Activated CD4-positive, alpha-beta T cell treated with anti-CD3 and anti-CD28 coated beads, Interleukin-2, amount 10 ng/mL, durations not matched to agents 7 days and 5 days (primary cell): ENCODE measurements at places on chromosomes 3 and 15. TPM values are rescaled to one million over a fixed set of nuclear protein-coding genes. Genes with fewer than 3 reads are reported as not detected.

Gene ILDR1
- 0.17 TPM for total RNA-seq

DNA sequence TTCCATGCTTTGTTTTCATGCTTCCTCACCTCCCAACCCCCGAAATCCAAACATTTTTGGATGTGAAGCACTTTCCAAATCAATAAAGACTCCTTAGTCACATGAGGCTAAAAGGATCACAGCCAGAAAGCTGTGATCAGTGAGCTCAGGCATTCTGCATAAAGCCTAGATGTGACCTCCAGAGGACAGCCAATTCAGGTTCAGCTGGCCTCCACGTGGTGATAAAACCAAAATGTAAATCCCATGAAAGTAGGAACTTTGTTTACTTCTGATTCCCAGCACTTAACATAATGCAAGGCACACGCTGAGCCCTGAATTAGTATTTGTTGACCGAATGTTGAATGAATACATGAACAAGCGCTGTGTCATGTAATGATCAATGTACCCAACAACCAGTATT is 249.5 kb upstream of the EOMES start:
- DNase-seq = no peak

- no peak for DNase-seq
These were observed 598.1 kb upstream of the CBLB start for GRCh38 chr3:106466881-106467280.

- peak; percentile 84 for DNase-seq
These were observed 2.2 kb upstream of the DCAF1 start for GRCh38 chr3:51501833-51502561.

DNA sequence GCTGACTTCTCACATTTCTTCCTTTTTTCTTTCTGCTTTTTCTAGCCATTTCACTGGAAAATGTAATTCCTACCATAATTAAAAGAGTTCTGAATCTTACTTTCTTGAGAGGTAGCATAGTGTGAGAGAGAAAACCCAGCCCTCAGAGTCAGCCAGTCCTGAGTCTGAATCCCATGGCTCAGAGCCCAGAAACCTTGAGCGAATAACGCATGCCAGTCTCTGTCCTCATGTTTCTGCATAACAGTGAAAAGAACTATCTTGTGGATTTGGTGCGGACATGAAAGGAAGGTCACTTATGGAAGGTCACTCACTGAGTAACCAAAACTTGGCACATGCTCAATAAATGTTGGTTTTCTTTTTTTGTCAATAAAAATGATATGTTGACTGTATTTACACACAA is 29.3 kb upstream of the SLCO3A1 start:
- DNase-seq = no peak

DNA sequence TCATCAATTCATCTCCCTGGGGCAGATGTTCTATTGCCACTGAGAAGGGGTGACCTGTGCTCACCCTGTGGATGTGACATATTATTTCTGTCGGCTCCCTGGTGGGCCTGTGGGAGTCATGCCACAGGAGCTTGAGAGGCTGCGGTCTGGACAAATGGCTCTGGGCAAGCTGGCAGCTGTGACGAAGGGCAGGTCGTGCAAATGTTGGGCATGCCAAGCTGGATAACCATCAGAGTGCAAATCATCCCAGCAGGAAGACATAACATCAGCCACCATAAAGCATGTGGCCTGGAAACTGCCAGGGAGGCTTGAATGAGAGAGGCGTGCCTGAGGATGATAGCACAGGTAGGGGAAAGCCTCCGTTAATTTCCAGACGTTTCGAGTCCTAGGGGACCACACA is 45.3 kb upstream of the FAM3D start:
- no peak for DNase-seq

- no peak for DNase-seq
These were observed 282.3 kb upstream of the NECTIN3 start for GRCh38 chr3:110789315-110789714.

DNA sequence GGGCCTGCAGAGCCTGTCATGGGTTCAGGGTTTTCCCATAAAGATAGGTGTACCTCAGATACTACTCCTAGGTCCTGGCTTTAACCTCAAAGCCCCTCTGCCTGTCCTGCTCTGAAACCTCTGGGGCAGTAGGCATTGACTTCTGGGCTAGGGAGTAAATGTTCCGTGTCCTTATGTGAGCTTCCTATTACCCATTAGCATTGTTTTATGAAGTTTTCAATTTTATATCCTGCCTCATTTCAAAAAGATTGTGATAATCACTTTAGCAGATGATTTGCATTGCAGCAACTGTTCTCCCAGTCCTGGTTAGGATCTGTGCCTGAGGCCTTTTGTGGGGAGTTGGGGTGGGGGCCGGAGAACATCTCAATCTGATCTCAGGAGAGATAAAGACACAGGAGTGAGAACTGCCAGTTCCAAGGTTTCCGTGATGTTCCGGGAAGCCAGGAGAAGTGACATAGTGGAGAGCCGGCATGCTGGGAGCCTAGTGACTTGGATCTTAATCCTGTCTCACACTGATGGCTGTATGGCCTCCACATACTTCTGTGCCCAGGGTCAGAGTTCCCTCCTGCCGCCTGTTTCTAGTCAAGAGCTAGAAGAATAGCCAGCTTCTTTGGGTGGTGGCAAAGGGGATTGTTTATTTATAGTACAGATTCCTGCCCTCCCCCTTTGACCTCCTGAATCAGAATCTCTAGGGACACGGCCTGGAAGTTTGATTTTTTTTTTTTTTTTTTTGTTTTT is 10.6 kb downstream of the TPM1 start:
- no peak for DNase-seq

DNA sequence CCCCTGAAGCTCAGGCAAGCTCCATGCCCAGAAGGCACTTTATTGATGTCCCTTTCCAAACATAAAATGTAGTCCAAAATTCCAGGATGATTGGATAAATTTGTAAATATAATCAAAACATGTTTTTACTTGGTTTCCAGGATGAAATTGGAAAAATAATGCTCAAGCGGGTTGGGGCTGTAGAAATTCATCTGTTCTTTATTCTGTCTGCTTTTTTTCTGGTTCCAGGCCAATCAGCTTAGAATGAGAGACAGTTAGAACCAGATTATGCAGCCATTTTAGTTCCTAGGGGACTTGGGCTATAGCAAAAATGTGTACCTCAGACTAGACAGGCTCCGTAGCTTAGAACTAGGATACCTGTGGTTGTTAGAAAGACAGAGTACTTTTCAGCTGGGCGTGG is 450.8 kb downstream of the MCTP2 start:
- no peak for DNase-seq

DNA sequence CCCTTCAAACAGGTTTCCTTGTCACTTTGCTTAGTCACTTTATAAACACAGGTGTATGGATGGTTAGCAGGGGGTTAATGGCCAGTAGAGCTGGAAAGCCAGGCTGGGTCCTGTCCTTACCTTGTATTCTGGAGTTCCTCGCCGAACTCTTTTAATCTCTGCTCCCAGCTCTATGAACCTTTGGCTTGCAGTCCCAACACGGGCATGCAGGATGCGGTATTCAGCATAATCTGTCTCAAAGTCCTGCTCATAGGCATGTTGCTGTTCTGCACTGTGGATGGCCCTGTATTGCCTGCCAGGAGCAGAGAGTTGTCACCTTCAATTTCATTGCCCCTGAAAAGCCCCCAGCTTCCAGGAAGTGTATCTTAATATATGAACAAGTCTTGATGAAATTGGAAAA is 2.7 kb downstream of the ELL3 start:
- DNase-seq = no peak

DNA sequence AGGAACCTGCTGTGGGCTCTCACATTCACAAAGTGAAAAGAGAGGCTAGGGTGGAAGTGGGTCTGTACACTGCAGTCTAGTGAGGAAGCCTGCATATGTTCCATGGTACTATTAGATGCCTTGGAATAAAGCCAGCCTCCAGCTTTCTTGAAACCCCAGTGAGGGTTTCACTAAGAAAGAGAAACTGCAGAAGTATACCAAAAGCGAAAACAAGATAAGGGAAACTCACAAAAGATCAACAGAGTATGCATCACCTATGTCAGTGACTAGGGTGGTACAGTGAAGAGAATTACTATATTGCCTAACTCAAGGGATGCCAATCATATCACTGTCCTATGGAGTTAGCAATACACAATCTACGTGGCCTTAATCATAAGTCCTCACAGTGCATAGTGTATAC is 212.5 kb upstream of the GADL1 start:
- no peak for DNase-seq

DNA sequence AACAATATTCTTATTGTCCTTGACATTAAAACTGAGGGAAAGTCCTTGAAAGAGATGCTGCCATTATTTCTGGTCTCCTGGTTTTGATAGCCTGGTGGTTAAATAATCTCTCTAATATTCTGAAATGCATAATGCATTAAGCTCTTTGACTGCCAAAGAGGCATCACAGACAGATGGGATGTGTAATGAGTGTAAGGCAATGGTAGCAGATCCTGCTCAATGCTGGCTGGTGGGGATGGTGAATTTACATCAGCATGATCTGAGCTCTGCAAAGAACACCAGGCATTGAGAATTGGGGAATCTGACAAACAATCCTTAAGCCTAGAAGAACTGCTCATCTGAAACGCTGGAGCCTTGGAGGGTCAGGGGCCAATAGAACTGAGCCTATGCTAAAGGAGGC is 528.6 kb upstream of the LMCD1 start:
- DNase-seq = no peak

- DNase-seq = no peak
These were observed 53.9 kb downstream of the CRTC3 start for GRCh38 chr15:90583471-90584252.

- DNase-seq = no peak
These were observed 458.5 kb downstream of the AGBL1 start for GRCh38 chr15:86538141-86538540.

- no peak for DNase-seq
These were observed 87.0 kb downstream of the PLSCR2 start for GRCh38 chr3:146382386-146382785.

DNA sequence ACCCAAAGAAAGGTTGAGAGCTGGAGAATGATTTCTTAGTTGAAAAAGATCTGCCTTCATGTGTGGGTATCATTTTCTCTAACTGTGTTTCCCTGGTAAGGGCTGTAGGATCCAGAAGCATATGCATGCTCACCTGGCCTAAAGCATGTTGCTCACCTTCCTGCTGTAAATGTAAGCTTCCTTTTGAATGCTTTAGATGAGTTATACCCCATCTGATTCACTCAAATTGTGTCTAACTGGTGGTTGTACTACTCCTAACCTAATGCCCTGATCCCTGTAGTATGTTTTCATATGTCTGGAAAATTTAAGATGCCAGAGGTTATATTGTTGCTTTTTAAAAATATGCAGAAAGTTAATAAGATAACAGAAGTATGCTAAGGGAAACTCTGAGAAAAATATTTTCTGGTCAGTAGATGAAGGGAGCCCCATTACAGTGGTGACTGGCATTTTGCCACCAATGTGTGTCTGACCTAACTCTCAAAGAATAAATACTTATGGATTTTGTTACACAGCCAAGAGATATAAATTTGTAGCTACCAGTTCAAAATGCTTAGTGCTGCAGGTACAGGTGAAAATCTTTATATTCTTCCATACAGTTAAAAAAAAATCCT is 7.7 kb downstream of the FILIP1L start:
- no peak for DNase-seq

DNA sequence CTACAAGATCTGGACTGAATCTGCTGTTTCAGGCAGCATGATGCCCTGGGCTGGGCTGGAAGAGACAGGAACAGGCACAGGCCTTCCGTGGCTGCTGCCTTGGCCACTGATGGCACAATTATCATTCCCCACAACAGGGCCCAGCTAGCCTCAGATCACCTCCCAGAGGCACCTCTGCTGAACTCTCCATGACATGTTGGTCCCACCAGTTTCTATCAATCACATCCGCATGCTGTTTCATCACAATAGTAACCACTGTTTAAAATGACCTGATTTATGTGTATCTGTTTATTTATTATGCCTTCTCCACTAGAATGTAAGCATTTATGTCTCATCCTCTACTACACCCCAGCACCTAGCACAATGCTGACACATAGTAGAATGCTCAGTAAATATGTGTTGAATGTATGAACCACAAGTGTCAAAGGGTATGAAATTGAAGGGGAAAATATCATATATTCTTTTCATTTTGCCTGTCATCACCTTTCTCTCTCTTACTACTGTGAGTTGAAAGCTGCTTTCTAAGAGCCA is 32.7 kb upstream of the ZBTB38 start:
- DNase-seq = no peak

Gene UBL7
- 52.2 TPM for total RNA-seq

DNA sequence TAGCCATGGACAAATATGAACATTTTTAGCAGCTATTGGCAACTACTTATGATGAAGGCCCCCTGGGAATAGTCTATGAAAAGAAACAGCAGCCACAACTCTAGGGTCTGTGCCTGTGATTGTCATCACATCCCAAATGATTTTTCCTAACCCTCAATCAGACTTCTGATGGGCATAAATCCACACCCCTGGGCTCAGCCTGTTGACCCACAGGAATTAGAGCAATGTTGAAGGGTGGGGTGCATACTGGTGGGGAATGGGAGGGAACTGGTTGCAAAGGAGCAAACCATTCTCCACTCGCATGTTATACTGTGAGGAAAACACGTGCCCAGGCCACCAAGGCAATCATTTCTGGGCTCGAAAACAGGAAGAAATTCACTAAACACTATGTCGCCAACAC is 106.5 kb upstream of the CTNNB1 start:
- DNase-seq = no peak

Gene DAPK2
- total RNA-seq = 0.83 TPM

DNA sequence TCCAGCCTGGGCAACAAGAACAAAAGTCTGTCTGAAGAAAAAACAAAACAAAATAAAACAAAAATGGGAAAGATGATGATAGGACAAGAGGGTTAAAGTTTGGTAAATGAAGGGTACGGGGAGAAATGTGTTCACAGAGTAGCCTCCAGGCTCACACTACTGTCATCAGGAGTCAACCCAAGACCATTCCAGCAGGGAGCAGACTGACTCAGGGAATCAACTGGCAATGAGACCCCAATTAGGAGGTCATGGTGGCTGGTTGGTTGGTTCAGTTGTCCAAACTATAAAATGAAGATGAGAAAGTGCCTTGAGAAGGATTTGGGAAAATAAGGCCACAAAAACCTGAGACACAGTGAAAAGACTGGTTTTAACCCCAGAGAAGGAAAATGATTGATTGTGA is 51.8 kb downstream of the KLHL6 start:
- DNase-seq = no peak

DNA sequence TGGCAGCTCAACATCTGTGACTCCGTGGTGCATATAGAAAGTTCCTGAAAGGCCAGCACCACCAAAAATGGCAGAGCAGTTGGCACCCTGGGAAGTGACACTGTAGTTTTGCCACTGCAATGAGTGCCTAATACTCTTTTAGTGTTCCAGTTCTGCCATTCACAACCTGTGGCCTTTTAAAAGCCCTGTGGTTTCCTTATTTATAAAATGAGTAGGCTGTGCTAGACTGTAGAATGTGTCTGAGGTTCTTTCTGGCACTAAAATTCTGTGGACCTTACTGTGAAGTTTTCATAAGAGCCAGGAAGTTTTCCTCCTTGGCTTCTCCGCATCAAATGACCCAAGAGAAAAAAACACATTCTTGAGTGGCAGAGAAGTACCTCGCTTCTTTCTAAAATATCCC is 74.1 kb downstream of the MME start:
- no peak for DNase-seq

DNA sequence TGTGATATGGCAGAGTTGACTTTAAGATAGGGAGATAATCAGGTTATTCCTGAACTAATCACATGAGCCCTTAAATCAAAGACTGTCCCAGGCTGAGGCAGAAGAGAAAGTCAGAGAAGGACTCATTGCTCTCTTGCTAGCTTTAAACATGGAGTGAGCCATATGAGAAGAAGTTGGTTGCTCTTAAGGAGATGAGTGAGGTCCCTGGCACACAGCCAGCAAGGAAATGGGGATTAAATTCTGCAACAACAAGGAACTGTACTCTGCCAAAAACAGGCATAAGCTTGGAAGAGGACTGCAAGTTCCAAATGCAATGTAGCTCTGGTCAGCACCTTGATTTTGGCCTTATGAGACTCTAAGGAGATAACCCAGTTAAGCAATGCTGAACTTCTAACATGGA is 457.0 kb downstream of the PLOD2 start:
- no peak for DNase-seq
